ENCODE measurements at places on chromosomes 11 and 22.

DNA sequence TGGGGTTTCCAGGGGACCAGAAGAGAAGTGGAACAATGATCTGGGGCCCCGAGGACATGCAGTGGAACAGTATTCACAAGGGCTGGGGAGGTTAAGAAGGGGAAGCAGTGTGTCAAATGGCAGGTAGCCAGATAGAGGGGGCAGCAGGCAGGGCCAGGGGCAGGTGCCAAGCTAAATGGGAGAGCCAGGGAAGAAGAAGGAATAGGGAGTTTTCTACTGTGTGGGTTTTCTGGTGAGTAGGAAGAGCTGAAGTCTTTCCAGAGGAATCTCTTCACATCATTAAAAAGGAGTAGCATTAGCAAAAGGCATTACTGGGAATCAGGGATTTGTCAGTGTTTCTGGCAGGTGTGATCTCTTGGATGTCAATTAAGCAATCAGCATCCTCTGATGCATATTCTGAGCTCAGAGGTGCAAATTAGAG, 55.8 kb downstream of the IRAG1 start:
- DNase-seq: no peak

GRCh38 chr11:44923806-44924205, 26.9 kb downstream of the TP53I11 start:
- DNase-seq: no peak

- DNase-seq: peak; percentile 48
Observed at GRCh38 chr11:118171269-118172062, 5.0 kb downstream of the SCN2B start.

- no peak for DNase-seq
Observed at GRCh38 chr11:9616858-9617257, 43.4 kb downstream of the WEE1 start.

GRCh38 chr11:79121351-79121750, 319.5 kb downstream of the TENM4 start:
- no peak for DNase-seq

- no peak for DNase-seq
Observed at GRCh38 chr11:14127679-14128078, 165.2 kb downstream of the SPON1 start.

- no peak for DNase-seq
Observed at GRCh38 chr11:128311742-128312719, 275.3 kb downstream of the ETS1 start.

DNA sequence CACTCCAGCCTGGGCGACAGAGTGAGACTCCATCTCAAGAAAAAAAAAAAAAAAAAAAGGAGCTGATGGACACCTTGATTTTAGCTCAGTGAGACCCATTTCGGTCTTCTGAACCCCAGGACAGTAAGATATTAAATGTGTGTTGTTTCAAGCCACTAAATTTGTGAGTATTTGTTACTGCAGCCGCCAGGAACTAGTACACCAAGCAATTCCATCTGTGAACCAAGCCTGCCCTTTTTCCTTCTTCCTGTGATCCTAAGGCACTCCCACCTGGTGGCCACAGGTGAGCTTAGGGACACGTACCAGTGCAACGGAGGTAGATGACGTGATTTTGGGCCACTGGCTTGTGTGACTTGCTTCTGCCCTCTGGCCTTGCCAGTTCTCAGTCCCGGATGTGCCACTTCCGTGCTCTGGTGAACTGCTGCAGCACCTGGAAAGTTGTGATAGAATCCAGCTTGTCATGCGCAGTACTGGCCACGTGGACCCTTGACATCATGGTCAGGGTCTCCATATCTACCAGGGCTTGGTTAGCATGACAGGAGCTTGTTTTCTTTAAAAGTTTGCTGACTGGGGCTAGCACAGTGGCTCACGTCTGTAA, 19.6 kb upstream of the ATXN10 start:
- no peak for DNase-seq

- DNase-seq: no peak
Observed at GRCh38 chr11:58562375-58562800, 13.3 kb downstream of the LPXN start.

- no peak for DNase-seq
Observed at GRCh38 chr11:105827906-105828305, 194.1 kb downstream of the MSANTD4 start.

GRCh38 chr22:24091551-24092420, 80.7 kb downstream of the CABIN1 start:
- no peak for DNase-seq

DNA sequence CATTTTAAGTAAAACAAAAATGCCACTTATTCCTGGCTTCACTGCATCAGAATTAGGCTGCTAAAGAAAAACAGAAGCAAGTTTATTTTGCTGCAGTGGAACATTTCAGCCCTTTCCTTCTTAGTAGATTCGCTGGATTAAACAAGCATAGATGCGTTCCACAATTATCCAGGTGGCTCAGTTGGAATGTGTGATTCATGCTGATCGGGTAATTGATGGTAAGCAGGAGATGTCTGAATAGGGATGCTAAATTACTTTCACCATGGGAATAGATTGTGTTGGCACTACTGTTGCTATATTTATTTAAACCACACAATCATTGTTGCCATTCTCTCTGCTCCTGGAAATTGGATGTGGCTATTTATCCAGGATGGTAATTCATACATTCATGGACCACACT, 440.1 kb upstream of the DDI1 start:
- no peak for DNase-seq

DNA sequence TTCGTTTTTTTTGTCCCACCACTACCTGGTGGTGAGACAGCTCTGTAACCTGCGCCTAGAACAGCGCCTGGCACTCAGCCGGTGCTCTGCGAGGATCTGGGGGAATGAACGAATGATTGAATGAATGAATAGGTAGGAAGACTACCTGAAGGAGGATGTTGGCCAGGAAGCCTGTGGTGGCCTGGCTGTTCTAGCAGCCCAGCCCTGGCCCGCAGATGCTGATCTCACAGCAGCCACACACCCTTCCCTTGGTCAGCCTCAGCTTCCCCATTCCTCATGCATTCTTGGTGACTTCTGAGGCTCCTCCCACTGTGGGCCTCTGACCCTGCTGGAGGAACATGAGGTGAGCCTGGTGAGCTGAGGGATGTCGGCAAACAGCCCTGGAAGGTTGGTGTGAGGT, 3.7 kb downstream of the TRPM5 start:
- DNase-seq: no peak

All from stimulated activated CD8-positive, alpha-beta memory T cell treated with anti-CD3 and anti-CD28 coated beads, Interleukin-15, amount 100 ng/mL, for 1 hour (primary cell).